NCI-H1694 treated with DMSO at 0.1 percent for 48 hours (cell line): ENCODE measurements at places on chromosomes 6 and 20.
A peak's percentile ranks its signal among the peaks of the same experiment; 100 is the strongest.

DNA sequence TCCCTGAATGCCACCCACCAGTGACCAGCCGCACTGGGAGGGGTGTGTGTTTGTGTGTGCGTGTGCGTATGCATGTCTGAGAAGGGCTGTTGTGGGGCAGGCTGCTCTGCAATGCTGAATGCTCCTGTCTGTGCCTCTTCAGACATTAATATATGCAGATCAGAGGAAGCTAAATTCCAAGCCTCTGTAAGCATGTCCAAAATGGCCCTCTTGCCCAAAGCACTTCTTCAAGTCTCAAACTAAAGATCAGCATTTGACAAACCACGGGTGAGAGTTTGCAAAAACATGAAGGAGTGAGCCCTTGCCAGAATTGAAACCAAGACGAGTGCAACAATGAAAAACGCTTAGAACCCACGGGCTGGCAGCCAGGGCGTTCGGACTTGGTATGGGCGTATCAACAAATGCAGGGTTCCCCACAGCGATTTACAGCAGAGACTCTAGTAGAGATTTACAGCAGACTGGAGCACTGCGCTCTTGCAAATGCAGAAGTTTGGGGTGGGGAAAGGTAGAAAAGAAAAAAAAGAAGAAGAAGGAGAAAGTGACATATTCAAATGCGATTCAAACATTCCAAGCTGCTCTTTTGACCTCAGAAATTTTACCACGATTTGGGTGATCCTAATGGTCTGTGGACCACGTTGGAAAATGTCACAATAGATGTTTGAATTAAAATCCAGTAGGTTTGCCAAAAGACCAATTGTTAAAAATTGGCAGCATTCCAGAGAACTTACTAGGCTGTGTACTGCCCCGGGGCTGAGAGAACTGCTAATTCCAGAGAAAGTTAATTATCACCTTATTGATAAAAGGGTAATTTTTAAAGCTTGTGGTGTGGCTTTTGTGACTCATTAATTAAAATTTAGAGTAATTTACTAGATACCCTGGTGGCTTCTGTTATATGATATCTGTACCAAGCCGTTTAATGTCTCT lies 3.5 kb downstream of the SCML4 start:
- DNase-seq: no peak

DNA sequence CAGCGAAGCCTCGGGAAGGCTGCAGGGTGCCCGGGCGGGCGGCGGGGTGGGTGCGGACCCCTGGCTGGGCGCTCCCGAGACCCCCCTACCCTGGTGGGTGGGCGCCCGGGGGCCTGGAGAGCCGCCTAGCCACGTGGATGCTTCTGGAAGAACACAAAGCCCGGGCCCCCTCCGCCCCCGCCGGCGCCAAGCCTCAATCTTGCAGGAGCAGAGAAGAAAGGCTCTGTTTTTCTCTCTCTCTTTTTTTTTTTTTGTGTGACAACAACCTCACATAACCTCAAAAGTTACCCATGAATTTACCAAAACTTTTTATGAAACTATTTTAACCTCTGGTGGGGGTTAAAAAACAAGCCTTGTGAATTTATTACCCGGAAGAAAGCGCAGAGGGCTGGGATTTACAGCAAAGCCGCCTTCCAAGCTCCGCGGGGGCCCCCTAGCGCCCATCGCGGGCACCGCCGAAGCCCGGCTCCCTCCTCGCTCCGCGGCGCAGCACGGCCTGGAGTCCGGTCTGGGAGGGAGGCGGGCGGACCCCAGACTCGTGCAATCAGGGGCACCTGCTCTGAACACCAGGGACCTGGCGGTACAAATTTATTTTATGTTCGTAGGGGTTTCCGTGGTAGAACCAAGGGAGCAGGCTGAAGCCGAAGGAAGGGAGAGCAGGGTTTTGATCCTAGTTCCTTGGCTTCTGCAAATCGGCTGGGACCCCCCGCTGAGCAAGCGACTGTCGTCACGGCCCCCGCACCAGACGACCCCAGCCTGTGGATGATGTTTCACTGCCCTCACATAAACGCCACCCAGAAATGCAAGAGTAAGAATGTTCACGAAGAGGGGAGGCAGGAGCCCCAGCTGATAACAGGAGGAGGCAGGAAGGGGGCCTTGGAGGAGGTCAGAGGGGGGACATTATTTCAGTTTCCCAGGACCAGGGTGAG lies 58.9 kb downstream of the ZNF831 start:
- DNase-seq: peak; percentile 55

GRCh38 chr6:7219310-7219709 lies 93.7 kb downstream of the SSR1 start:
- DNase-seq: no peak

DNA sequence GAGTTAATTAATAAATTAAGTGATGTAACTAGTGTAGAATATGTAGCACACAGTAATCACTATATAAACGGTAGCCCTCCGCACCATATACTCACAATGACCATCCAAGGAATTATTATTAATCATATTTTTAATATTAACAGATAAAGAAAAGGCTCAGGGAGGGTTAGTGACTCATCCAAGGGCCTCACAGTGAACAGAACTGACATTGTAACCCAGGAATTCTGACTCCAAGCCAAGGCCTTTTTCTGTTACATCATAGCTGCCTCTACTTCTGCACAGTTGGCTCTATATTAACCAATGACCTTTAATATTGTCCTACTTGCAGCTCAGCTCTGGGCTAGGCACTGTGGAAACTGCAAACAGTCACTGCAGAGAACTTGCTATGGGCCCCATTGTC lies 117.5 kb upstream of the SIRPG start:
- DNase-seq: no peak
